Stimulated activated CD8-positive, alpha-beta memory T cell treated with anti-CD3 and anti-CD28 coated beads, Interleukin-15, amount 100 ng/mL, for 24 hours (primary cell): ENCODE measurements at places on chromosomes 12 and 14.

GRCh38 chr12:54479421-54479820 is 6.0 kb upstream of the GTSF1 start:
- DNase-seq: no peak

- no peak for DNase-seq
Observed at GRCh38 chr12:10283027-10283426, 24.6 kb upstream of the KLRD1 start.

DNA sequence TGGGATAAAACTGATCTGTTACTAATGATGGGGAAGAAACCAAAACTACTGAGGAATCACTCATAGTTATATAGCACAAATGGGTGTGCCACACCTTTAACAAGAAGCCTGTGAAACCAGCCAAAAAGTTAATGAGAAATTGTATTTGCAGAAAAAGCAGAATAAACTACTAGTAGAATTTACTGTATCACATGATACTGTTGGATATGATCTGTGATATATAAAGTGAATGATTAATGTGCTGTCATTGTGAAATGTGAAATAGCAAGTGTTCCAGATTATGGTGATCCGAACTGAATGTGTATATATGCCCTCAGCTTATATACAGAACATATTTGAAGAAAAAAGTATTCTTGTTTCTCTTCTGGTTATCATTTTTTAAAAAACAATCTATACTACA is 30.5 kb downstream of the VEZT start:
- no peak for DNase-seq

GRCh38 chr12:57460468-57460784 is 841 bp downstream of the GLI1 start:
- DNase-seq: no peak

DNA sequence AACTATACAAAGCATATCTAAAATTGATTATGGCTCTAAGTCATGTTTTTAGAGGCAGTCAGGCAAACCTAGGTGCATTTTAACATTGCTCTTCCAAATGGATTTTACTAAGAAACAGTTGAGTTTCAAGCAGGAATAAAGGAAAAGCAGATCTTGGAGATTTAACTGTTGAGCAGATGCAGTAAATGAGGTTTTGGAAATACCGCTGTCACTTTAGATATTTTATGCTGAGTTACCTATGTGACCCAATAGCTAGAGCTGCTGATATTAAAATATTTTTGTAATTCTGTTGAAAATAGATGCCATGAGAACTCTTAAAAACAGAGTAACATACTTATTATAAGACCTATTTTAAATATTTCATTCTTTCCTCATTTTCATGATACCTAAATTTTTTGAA is 181.4 kb downstream of the SYT1 start:
- no peak for DNase-seq

GRCh38 chr12:13194401-13195110 is 2.0 kb upstream of the EMP1 start:
- no peak for DNase-seq

DNA sequence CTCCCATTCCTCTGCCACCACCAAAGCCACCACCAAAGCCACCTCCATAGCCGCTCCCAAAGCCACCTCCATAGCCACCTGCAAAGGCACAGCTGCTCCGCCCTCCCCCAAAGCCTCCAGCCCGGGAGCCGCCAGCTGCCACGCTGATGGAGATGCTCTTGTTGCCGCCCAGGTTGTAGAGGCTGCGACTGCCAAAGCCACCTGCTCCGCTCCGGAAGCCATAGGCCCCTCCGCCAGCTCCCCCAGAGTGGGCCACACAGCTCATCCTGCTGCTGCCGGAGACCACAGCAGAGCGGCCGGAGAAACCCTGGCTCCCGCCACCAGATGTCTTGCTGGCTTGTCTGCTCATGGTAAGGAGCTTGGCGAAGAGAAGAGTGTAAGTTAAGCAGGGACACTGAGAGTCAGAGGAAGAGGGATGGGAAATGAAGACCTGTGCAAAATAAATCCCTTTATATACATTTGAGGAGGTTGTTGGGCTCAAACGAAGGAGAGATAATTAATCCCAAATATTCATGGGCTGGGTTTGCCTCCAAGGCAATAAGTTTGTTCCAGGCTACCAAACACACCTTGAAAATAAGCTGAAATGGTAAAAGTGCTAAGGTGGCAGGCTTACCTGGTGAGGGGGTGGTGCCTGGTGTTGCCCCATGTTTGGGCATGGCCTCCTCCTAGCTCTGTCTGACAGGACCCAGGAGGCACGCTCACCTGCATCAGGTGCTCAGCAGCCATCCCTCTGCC is at the start of gene KRT3:
TSS of gene KRT3 (minus strand) at position 424 of the 735 bp plus-strand sequence. CDS start at position 349, 75 bp downstream.
- DNase-seq: no peak

- DNase-seq: peak; percentile 8
Observed at GRCh38 chr12:752695-753610, 574 bp downstream of the WNK1 start.

DNA sequence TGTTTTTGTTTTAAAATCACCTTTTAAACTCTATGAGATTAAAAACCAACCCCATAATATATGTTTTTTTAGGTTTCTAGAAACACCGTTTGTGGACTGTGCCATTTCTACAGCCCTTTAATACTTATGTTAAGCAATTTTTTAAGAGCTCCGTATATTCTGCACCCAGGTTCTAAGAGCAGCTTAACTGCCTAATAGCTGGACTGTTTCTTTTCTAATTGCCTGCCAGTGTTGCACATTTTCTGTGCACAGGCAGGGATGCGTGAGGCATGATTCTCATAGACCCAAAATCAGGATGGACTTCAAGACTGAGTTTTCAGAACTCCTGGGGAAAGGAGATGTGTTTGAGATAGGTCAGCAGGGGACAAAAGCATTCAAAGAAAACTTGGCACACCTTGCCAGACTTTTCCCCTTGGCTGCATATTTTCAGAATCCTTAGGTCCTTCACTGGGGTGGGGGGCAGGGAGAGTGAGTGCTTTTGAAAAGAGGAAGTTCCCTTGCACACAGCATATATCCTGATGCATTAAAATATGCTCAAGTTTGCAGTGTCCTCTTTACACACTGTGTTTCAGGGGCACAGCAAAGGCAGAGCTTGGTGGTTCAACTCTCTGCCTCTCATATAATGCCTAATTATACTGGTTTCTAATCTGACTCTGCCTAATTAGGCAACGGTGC is 27.9 kb downstream of the TMEM30B start:
- no peak for DNase-seq

GRCh38 chr14:104569435-104569834 is 10.1 kb upstream of the C14orf180 start:
- DNase-seq: no peak

DNA sequence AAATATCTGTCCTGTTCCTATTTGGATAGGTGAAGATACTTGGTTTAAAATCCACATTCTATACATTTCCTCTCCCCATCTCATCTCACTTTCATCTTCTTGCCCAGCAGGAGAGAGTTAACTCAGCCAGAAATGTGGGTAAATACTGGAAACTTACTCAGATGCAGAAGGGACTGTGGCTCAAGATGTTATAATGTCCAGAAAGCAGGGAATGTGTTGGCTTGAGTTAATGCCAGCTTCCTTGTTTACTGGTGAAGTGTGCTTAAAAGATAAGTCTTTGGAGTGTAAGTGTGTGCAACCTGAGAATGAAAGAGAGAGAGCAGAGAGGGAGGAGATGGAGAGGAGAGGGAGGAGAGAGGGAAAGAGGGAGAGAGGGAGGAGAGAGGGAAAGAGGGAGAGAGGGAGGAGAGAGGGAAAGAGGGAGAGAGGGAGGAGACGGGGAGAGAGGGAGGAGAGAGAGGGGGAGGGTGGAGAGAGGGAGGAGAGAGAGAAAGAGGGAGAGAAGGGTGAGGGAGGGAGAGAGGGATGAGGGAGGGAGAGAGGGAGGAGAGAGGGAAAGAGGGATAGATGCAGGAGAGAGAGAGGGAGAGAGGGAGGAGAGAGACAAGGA is 22.0 kb upstream of the SNRPF start:
- no peak for DNase-seq

GRCh38 chr12:70813559-70813958 is 107.0 kb downstream of the PTPRR start:
- no peak for DNase-seq

DNA sequence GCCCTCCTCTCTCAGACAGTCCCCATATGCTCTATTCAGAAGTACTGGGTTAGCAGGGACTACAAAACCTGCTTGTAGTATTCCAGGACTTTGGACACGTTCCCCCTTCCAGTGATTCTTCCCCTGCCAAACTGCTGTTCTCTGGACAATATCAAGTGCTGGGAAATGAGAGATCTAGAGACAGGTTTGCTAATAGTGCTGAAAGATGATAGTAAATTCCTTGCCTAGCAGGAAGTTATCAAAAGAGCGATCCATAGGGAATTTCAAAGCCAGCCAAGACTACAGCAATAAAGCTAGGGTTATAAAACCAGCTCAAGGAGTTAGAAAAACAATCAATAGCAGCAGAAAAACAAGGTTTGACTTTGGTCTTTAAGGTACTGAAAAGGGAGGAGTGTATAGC is 15.2 kb downstream of the SLC7A8 start:
- no peak for DNase-seq

- no peak for DNase-seq
Observed at GRCh38 chr14:55274751-55275150, 3.5 kb downstream of the FBXO34 start.

GRCh38 chr12:78183824-78184223 is 353.1 kb downstream of the NAV3 start:
- DNase-seq: no peak

GRCh38 chr12:52407918-52408317 is 1.8 kb upstream of the KRT82 start:
- DNase-seq: no peak

GRCh38 chr14:100836941-100837804 is 11.3 kb downstream of the MEG3 start:
- DNase-seq: no peak

DNA sequence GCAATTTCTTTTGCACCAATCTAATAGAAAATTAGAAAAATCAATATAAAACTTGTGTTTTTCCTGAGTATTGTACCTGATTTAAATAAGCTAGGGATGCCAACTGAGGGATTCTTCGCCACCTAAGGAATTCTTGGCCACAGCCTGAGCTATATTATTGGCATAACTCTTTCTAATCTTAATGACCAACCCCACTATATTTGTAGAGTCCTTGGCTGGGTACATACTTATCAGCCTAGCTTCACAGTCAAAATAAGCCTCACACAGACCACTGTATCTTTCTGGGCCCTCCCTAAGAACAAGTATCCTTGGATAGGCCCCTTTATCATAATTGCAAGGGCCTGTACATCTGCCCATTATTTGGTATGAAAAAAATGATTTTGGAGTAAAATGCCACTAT is 247.1 kb downstream of the DUSP6 start:
- DNase-seq: no peak

DNA sequence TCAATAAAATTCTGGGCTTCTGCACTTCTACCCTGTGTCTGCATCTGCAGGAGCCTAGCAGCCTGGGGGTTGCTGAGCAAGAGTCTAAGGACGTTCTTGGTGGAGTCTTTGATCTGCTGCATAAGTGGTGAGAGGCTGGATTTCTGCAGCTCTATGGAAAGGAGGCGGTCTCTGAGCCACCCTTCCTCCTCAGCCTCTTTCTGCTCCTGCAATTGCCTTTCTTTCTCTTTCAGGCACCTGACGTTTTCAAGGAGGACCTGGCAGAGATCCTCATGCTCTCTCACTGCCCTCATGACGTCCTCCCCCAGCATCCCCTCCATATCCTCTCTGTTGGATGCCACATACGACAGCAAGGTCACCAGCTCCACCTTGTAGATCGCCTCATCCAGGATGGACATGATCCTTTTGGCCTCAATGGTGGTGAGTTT is 13.6 kb upstream of the TPCN1 start:
- DNase-seq: no peak

- DNase-seq: no peak
Observed at GRCh38 chr12:65958456-65958855, 134.2 kb downstream of the HMGA2 start.

DNA sequence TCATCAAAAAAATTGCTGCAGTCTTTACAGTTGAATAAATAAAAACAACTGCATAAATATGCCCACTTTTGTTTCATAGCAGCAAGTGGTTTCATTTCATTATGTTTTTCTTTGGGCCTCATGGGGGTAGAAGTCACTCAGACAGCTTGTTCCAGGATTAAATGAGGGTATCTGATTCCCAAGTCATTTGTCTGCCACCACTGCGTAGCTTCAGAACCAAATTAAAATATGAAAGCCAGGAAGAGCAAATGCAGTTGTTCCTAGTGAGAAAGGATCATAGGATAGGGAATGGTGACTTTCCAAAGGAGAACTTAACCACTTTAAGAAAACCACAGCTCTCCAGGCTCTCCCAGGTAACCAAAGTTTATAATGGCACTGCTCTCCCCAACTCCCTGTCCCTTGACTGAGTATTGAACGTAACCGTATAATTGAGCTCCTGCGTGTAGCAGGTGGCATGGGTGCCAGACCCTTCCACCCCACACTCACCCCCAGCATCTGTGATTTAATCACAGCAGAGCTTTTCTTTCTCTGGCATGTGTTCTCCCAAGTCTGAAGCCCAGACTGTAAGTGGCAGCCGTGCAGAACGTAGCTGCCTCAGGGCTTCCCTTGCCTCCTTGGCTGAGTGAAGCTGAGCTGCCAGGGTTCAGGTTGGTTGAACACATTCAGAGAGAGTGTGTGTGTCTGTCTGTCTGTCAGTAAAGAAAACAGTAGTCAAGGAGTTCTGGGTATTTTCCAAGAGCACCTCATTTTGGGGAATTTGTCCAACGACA is 11.3 kb upstream of the KCNH3 start:
- no peak for DNase-seq

DNA sequence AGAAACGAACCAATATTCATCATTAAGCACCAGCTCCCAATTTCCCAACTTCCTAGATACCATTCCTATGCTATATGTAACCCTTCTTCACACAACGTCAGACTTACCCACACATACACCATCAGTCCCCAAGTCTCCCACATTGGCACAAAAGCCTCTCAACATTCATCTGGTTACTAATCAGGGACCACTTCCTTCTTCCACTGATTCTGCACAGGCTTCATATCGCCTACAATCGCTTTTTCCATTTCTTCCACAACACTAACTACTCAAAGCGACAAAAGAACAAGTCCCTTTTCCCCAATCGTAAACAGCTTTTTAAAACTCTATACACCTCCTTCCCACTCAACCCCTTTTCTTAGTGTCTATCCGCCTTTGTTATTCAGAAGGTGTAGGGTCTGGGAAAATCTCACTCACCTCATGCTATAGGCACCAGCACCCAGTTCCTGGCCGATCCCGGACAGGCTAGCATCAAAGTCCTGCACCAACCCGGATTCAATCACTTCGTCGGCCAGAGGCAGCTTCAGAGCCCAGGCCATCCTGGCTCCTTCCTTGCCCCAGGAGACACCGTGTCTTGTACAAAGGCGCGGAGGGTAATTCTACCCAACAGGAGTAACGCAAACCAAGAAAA is 936 bp downstream of the TFCP2 start:
- no peak for DNase-seq
